Muscle of back (tissue), 13 donors: ENCODE measurements at places on chromosomes 16 and 17. TPM values are rescaled to one million over a fixed set of nuclear protein-coding genes. Genes with fewer than 3 reads are reported as not detected.

DNA sequence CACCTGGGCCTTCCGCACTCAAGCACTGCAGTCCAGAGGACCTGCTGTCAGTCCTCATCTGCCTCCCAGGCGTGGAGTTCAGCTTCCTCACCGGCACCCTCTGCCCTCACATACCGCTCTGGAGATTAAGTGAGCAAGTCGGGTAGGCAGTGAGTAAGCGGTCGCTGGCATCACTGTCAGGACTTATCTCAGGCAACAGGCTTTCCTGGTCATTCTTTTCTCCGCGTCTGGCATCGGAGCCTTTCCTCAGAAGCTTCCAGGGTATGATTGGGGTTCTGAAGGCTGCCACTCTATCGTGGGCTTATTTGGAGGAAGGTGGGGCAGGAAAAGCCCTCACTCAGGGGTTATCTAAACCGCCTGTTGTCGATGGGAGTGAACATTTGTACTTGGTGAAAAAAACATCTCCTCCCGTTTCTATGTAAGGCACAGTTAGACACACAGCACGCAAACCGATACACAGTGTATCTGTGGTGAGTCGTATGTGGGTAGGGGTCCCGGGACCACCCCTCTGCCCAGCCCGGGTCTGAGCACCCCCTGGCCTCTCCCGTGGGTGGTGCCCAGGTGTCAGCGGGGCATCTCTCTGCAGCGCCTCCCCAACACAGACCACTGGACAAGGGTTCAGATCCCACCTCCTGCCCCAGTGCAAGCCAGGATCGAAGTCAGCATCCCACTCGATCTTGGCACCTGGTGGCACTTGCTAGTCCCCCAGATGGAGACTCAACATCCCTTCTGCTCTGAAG lies 92.5 kb upstream of the PLCG2 start:
- no peak for DNase-seq

GRCh38 chr16:73076324-73076810 lies 28.4 kb upstream of the ZFHX3 start:
- no peak for DNase-seq

GRCh38 chr17:79080349-79080748 lies 5.7 kb downstream of the ENGASE start:
- DNase-seq: no peak

- DNase-seq: no peak
Observed at GRCh38 chr17:40145476-40145875, 5.1 kb downstream of the CASC3 start.

GRCh38 chr17:419073-419735 lies 66.6 kb upstream of the RPH3AL start:
- no peak for DNase-seq

DNA sequence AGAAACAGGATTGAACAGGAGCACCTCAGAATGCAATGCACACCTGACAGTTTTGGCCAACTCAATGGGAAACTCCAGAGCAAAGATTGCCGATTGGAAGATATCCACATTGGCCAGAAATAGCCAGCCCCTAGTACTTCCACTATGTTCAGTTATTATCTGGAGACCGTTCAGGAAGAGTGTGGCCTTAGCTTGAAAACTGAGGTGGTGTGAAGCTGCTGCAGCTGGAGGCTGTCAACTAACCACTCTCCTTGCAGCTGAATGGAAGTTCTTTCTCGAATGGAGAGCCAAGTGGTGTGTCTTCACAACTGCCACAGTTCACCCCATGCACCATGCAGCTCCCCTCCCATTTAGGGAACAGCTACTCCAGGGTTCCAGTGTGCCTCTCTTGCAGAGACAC lies 61.9 kb upstream of the DHX40 start:
- no peak for DNase-seq

- no peak for DNase-seq
Observed at GRCh38 chr17:37820313-37820994, 75.6 kb upstream of the HNF1B start.

- no peak for DNase-seq
Observed at GRCh38 chr17:72838068-72838467, 254.4 kb downstream of the SLC39A11 start.

DNA sequence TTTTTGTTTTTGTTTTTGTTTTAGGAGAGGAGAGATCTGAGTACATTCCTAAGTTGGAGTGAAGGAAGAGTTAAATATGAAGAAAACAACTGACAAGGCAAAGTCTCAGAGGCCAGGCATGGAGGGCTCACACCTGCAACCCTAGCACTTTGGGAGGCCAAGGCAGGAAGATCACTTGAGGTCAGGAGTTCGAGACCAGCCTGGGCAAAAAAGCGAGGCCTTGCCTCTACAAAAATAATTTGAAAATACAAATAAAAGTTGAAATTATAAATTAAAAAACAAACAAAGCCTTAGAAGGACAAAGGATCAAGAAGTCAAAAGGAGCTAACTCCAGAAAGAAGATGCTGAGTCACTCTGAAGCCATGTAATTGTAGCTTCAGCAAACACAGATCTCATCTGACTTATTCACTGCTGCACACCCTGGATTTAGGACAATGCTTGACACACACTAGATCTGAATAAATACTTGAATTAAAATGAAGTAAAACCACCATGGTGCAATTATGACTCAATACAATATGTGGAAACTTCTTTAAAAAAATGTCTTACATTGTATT lies 9.1 kb downstream of the CEP20 start:
- DNase-seq: peak; percentile 72

DNA sequence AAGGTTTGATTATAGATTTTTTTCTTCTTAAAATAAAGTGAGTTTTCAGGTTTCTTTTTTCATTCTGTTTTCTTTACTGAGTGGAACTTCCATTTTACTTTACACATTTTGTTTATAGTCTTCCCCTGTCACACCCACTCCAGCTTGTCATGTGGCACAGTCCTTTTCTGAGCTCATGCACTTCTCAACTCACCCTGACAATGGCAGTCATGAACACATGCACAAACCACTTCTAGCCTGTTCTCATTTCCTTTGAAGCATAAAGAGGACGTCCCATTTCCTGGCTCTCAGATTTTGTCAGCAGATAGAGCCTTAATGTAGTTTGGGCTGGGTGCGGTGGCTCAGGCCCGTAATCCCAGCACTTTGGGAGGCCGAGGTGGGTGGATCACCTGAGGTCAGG lies 168.0 kb downstream of the AHSP start:
- peak; percentile 20 for DNase-seq

DNA sequence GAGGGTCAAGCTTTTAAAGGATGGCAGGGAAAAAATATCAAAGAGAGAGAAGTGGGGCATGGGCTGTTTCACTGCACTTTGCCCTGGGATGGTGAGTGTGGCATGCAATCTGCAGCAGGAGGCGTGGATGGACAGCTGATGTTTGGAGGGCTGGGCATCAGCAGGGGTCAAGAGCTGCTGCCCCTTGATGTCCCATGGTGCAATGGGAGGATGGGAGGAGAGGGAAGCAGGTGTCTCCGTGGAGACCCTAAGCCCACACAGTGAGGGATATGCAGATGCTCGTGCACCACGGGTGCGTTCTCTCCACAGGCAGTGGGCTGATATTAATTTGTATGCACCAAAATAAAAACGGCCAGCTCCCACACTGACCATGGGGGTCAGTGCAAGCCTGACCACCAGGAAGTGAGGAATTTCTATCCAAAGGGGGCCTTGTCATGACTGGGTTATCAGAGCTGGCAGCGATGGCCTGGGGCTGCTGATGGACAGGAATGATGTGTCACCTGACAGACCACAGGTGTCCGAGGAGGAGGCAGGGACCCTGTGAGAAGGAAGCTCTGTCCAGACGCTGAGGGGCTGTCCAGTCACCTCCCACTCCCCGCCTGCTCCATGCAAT lies 183.6 kb downstream of the IRF8 start:
- no peak for DNase-seq

The DNASE1 gene
- 12.4 TPM for polyA plus RNA-seq

The RAB26 gene
- 0.80 TPM for polyA plus RNA-seq

The SYT17 gene
- 4.2 TPM for polyA plus RNA-seq

The CCL17 gene
- polyA plus RNA-seq: not detected

The CRYBA1 gene
- not detected for polyA plus RNA-seq

The KRT17 gene
- 1.6 TPM for polyA plus RNA-seq
